Fibroblast of the aortic adventitia (primary cell): ENCODE measurements at places on chromosomes 11 and 22.

DNA sequence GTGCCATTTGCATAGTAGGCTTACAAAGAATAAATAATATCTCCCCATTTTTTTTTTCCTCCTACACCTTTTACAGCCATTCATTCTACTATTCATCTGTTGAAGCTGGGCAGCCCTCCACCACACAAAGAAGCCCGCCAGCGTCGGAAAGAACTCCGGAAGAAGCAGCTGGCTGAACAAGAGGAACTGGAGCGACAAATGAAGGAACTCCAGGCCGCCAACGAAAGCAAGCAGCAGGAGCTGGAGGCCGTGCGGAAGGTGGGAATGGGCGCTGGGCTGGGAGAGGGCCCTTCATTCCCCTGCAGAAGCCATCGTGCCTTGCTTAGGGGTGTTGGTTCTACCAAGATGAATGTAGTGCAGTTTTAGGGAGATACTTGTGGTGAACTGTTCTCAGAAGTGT, 68.6 kb downstream of the SWAP70 start:
- no peak for DNase-seq

DNA sequence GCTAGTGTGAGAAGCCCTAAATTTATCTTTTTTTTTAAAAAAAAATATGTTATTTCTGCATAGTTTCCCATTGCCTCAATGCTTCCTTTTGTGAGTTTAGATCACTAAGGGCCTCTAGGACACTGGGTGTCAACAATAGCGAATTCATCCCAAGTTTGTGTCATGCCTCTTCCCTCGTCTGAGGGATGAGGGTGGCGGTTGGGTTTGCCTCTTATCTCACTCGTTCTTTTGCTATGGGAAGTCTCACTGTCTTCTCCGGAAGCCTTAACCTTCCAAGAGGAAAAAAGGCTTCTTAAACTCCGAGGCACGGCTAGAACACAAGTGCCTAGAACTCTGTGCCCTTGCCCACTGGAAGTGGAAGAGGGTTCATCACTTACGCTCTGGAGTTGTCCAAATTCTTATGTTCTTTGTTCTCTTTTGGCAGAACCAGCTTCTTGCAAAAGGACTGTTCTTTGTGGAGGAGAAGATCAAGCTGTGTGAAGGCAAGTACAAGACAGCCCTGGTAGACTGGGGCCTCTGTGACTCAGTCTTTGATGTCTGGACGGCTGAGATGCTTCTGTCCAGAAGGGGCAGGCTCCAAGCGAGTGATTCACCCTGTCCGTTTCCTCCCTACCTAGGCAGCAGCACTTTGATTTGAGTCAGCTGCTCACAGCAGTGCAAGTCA, 78.5 kb downstream of the TRAF6 start:
- DNase-seq, result peak; percentile 97

- no peak for DNase-seq
These were observed 18.0 kb downstream of the FLRT1 start for GRCh38 chr11:64053699-64054098.

DNA sequence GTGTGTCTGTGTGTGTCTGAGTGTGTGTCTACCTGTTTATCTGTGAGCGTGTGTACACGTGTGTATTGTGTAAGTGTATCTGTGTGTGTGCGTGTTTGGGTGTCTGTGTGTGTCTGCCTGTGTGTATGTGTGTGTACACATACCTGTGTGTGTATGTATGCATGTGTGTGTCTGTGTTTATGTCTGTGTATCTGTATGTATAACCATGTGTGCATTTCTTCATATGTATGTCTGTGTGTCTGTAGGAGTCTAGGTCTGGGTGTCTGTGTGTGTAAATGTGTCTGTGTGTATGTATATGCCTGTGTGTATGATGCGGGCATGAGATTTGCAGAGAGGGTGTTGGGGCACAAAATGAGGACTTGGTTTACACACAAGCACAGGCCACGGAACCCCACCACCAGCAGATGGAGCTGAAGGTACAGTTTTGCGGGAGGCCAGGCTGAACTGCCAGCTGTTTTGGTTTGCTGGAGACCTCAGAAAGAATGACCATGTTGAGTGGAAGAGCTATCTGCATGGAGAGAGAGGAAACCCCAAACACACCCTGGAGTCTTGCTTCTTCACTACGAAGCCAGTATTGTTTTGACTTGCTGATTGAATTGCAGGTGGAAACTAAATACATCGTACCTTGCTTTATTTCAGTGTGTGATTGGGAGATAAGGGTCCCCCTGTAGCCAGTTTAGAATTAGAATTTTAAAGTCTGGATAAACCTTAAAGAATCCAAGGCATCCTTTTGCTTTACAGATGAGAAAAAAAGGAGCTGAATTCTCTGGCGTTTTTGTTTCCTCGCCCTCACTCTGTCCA, 497.2 kb downstream of the NTM start:
- peak; percentile 93 for DNase-seq

GRCh38 chr11:125218336-125218735, 53.8 kb downstream of the PKNOX2 start:
- no peak for DNase-seq

- DNase-seq, result no peak
These were observed 5.0 kb upstream of the PDE3B start for GRCh38 chr11:14638561-14638960.

- no peak for DNase-seq
These were observed 72.3 kb upstream of the GRK3 start for GRCh38 chr22:25492162-25492561.
